Transverse colon (tissue), 4 donors: ENCODE measurements at places on chromosomes 5 and 9.

- no peak for DNase-seq
Observed at GRCh38 chr9:117734523-117735314, 30.5 kb downstream of the TLR4 start.

GRCh38 chr5:54658010-54658409, 140.5 kb downstream of the SNX18 start:
- no peak for DNase-seq

DNA sequence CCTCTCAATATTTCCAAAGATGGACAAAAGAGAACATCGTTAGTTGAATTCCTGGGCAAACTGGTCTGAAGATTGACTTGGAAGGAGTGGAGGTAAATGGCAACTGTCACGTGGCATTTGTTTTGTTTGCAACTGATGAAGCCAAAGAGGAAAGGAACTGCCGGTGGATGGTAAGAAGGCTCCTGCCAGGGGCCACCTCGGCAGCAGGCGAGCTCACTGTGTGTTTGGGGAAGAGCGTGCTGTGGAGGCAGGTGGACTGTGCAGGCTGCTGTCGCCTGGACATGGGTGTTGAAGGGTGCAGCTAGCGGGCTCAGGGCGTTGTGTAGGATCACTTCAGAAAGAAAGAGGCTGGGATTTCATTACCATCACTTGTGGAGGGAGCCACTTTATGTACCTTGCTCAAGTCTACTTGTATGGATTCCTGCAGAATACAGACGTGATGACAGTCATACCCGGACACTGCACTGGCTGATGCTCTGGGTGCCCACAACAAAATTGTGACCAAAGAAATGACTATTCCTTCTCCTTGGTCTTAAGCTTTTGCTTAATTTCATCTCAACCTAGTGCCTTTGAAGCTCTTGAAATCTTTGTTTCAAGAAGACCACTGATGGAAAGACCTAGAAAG, 72.7 kb downstream of the MAP1B start:
- DNase-seq = no peak

- DNase-seq = no peak
Observed at GRCh38 chr5:54317511-54318260, 7.3 kb upstream of the ARL15 start.

DNA sequence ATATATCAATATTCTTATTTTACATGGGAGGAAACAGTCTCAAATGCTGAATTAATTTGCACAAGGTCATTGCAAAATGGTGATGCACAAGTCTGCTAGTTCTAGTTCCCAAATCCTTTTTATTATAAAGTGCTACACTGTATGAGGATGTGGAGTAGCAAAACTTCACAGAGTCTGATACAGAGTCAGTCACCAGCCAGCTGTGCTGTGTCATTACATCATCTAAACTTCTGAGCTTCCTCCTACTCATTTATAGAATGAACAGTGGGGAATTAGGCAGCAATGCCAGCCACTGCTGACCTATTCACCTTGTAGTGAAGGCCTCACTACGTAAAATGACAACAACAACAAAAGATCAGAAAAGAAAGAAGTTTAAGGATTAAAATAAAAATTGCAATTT, 357.8 kb downstream of the TMEM167A start:
- no peak for DNase-seq
